BJ (cell line): ENCODE measurements at places on chromosomes 2 and 18. TPM values are rescaled to one million over a fixed set of nuclear protein-coding genes. Genes with fewer than 3 reads are reported as not detected.

GRCh38 chr2:42835577-42836371 lies 43.4 kb upstream of the HAAO start:
- DNase-seq = peak; percentile 97

- no peak for DNase-seq
Observed at GRCh38 chr18:3995476-3996102, 459.5 kb downstream of the DLGAP1 start.

DNA sequence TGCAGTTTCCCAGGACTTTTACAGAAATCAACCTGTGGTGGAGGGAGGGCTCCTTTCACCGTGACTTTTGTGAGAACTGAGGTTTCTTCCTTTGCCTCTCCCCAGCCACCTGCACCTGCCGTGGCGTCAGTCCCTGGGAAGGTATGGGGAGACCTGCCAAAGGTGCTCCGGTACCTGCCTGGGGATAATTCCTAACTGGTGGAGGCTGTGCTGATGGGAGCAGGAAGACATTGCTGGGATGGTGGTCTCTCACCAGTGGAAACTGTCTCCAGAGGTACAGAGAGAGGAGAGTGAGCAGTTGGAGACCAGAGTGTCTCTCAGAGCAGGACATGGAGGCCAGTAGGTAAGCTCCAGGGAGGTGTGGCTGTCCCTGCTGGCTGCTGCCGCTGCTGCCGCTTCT lies 52.6 kb downstream of the CIB4 start:
- DNase-seq = no peak

DNA sequence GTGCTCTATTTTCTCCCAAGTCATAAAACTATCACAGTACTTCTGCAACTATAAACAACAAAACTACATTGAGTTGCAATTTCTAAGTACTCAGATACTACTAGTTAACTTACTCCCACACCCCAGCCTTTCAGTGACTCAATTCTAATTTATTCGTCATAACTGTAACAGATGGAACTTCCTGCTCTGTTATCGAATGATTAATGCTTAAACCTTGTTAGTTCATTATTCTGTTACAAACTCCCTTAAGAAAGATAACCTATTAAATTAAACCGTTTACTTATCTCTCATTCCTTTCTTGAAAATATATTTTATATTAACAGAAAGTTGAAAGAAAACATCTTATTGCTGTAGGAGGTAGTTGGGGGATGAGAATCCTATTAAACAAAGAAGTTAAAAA lies 17.0 kb downstream of the TNFAIP6 start:
- DNase-seq = peak; percentile 80

- DNase-seq = no peak
Observed at GRCh38 chr18:27005589-27005988, 140.1 kb upstream of the AQP4 start.

DNA sequence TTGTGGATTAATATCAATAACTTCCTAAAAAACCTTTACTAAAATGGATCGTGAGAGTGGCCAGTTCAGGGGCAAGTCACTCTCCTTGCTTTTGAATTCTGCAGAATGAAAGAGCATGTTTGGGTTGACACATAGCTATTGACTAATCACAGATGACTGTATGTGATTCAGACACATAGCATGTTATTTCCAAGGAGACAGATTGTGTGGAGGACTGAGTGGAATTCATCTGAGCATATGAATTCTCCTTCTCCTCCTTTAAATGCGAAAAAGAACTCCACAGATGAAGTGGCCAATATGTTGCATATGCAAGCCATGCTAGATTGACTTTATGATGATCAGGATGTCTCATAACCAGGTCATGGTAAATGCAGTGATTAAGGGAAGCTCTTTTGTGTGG lies 249.4 kb upstream of the FAM98A start:
- peak; percentile 73 for DNase-seq

Gene KLHL41
- polyA plus RNA-seq = 0.15 and 0.17 TPM in 2 replicates

Gene PCBP1
- 59.2 and 87.4 TPM in 2 replicates for polyA plus RNA-seq

Gene PPP1R1C
- polyA plus RNA-seq = 0.21 and 0.27 TPM in 2 replicates

Gene CBLN2
- not detected in 2 replicates for polyA plus RNA-seq

Gene PARD3B
- 7.1 and 10.2 TPM in 2 replicates for polyA plus RNA-seq

Gene FKBP7
- 32.4 and 59.2 TPM in 2 replicates for polyA plus RNA-seq
